ENCODE measurements at places on chromosomes 7 and 10. TPM values are rescaled to one million over a fixed set of nuclear protein-coding genes. Genes with fewer than 3 reads are reported as not detected.

SLC18A2 gene
- under 0.01 TPM for total RNA-seq

CPA1 gene
- 0.45 TPM for total RNA-seq

TMEM270 gene
- not detected for total RNA-seq

OGDHL gene
- under 0.01 TPM for total RNA-seq

NPSR1 gene
- total RNA-seq = not detected

WEE2 gene
- total RNA-seq = not detected

INA gene
- 0.33 TPM for total RNA-seq

WDFY4 gene
- total RNA-seq = not detected

ECHS1 gene
- 33.0 TPM for total RNA-seq

ASB10 gene
- not detected for total RNA-seq

P4HA1 gene
- 170 TPM for total RNA-seq

OR2A42 gene
- not detected for total RNA-seq

ABCA13 gene
- total RNA-seq = not detected

GPNMB gene
- total RNA-seq = 479 TPM

COL13A1 gene
- total RNA-seq = 6.0 TPM

Data from fibroblast of the aortic adventitia (primary cell).